ENCODE measurements at places on chromosomes 2 and 18.

- DNase-seq = no peak
Observed at GRCh38 chr2:218438596-218438995, 19.7 kb downstream of the VIL1 start.

GRCh38 chr2:12451726-12452125 is 265.0 kb upstream of the TRIB2 start:
- no peak for DNase-seq

- no peak for DNase-seq
Observed at GRCh38 chr2:105515581-105516415, 116.9 kb upstream of the FHL2 start.

- DNase-seq = no peak
Observed at GRCh38 chr2:32743480-32744236, 115.8 kb downstream of the TTC27 start.

DNA sequence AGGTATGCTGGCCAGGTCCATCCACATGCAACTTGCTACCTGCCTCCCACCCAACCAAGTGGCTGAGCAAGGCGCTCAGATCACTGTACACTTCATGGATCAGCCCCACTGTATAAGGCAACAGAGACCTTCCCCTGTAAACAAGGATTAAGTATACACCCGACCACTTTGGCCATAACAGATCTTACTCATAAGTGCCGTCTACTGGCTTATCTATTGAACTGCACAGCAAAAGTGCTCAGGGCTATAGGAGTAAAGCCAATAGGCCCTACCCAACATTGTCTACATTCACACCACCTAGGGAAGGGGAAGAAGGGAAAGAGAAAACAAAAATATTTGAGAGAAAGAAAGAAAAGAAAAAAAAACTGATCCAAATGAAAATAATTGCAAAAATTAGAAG is 663.9 kb upstream of the LRRTM1 start:
- no peak for DNase-seq

GRCh38 chr2:174656676-174657176 is 59.1 kb upstream of the WIPF1 start:
- DNase-seq = no peak

DNA sequence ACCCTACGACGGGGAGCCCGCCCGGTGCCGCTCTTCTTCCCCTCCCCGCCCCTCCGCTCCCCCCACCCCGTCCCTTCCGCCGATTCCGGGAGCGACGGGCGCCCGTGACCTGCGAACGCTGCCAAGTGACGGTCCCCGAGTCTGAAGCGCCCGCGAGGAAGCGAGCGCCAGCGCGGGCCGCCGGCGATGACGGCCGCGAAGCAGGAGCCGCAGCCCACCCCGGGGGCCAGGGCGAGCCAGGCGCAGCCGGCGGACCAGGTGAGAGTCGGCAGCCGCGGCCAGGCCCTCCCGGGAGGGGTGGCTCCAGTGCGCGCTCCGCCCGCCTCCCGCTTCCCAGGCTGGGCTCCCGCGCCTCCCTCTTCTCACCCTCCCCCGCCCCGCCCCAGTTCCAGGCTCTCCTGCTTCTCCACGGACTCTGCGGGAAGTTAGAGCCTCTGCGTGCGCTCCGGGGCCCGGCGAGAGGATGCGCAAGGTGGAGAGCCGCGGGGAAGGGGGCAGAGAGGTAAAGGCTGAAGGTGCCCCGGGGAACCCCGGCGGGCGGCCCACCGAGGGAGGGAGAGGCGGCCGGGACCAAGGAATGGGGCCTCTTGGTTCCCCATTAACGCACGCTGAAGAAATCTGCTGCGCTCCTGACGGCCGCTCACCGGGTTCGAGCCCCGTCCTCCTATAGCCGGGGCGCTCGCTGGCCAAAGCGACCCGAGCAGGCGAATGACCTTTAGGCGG is 719.5 kb downstream of the DPP10 start:
- no peak for DNase-seq

- no peak for DNase-seq
Observed at GRCh38 chr2:181810823-181811695, 80.5 kb upstream of the ITPRID2 start.

DNA sequence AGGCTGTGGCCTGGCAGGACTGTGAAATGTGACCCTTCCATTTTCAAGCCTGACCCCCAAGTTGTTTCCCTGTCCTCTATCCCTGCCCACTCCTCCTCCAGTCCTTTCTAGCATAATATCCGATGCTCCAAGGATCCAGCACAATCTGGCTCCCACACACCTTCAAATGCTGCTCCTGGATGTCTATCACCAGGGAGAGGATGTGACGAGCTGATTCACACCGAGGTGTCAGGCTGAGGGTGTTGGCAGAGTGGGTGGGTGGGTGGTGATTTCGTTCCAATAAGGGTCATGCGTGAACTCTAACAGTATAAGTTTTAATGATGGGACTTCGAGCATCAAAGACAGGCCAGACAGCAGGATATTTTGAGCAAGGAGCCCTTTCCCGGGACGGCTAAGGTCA is 107.8 kb downstream of the CELF4 start:
- no peak for DNase-seq

- no peak for DNase-seq
Observed at GRCh38 chr2:234764372-234764771, 187.4 kb upstream of the SH3BP4 start.

- no peak for DNase-seq
Observed at GRCh38 chr2:201777043-201777442, 3.7 kb downstream of the ALS2 start.

- no peak for DNase-seq
Observed at GRCh38 chr2:207112383-207112782, 53.4 kb downstream of the KLF7 start.

Data from renal cortex interstitium (tissue), 15 donors.